Stimulated activated CD4-positive, alpha-beta T cell treated with anti-CD3 and anti-CD28 coated beads, Interleukin-1b, Interleukin-23, amount 100 ng/mL, for 24 hours (primary cell): ENCODE measurements at places on chromosomes 5 and 9.

DNA sequence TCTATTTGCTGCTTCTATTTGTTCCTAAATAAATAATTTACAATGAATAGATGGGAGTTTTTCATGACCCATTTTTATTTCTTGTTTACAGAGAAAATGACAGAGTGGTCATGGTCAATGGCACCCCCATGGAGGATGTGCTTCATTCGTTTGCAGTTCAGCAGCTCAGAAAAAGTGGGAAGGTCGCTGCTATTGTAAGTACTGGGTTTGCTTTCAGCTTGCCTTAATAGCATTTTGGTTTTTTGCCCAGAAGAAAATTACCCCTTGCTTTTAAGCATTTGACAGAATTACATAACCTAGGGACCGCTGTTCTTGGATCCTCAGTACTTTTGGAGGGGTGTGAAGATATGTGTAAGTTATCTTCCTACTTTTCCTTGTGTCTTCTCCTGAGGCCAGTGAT is 44.1 kb downstream of the TJP2 start:
- DNase-seq, result no peak

- no peak for DNase-seq
These were observed 483.9 kb upstream of the KLF4 start for GRCh38 chr9:107973451-107973850.

- DNase-seq, result no peak
These were observed 1.0 kb upstream of the MXD3 start for GRCh38 chr5:177312649-177313181.

- DNase-seq, result no peak
These were observed 46.8 kb upstream of the KIAA1958 start for GRCh38 chr9:112439825-112440224.

DNA sequence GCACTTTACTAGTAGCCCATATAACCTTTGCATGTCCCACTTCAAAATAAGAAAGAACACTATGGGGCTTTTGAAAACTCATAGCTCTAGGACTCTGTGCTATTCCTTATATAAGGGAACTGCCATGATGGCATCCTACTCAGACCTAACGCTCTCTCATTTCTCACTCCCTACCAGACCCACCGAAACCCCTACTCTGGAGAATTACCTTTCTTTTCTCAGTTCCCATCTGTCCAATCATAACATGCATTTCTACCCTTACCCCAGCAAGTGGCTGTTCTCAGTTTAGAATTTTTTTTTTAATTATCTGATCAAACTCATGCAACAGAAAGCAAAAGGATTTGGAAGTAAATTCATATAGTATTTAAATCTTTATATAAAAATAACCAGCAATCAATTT is 27.3 kb downstream of the CARNMT1 start:
- no peak for DNase-seq

DNA sequence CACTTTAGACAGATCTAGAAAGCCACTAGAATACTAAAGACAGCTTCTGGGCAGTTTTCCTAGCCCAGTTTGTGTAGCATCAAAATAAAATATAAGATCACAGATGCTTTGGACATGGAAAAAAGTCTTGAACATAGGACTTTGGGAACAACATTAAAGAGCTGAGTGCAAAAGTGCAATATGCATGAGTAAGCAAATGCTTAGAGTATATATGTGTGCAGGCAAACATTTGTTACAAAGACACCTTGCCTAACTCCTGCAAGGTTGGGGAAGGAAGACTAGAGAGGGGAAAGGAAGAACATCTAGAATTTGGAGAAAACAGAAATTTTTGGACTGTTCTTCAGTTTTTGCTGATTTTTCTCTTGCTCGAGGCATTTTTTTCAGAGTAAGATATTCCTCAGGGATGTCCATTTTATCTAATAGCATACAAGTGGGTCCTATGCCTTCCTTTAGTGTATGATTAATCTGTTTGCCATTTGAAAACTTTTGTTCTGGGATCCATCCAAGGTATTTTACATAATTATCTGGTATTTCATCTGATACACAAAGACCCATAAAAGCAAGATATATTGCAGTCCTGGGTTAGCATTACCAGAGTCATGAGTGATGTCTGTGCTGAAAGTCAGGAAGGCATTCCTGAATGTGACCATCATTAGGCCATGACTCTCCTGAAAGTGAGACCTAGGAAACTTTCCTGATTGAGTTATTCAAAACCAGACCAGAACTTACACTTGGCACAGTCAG is 142.0 kb upstream of the RGMB start:
- DNase-seq, result no peak

DNA sequence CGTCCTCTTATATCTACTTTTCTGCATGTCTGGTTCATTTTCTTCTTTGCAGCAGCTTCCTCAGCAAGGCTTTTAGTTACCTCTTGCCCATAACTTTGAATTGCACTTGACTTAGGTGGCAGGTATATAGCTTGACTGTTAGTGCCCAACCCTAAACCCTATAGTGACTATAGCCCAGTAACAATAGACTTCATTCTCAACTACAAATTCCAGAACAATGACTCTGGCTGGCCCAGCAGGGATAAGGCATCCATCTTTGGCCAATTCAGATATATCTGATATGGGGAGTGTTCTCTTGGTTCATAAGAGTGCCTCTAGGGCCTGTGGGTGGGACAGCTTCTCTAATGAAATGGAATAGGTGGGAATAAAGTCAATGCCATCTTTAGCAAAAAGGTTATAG is 246.2 kb downstream of the DMRT2 start:
- no peak for DNase-seq

GRCh38 chr9:124217836-124218437 is 39.8 kb upstream of the NEK6 start:
- DNase-seq, result no peak

DNA sequence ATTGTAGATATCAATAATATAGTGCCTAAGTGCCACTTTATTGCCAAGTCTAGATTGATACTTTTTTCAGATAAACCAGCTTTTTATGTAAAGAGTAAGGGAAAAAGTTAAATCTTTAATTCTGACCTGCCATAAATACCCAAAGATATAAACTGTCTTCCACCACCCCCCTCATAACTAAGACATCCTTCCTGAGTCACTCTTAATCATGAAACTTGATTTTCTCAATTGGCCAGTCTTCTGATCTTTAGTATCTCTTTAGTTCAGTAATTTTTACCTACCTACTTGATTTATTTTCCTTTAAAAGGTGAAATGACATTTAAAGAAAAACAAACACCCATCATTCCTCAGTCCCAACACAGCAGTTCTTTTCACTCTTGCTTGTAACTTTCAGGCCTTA is 21.8 kb downstream of the C5orf22 start:
- no peak for DNase-seq

DNA sequence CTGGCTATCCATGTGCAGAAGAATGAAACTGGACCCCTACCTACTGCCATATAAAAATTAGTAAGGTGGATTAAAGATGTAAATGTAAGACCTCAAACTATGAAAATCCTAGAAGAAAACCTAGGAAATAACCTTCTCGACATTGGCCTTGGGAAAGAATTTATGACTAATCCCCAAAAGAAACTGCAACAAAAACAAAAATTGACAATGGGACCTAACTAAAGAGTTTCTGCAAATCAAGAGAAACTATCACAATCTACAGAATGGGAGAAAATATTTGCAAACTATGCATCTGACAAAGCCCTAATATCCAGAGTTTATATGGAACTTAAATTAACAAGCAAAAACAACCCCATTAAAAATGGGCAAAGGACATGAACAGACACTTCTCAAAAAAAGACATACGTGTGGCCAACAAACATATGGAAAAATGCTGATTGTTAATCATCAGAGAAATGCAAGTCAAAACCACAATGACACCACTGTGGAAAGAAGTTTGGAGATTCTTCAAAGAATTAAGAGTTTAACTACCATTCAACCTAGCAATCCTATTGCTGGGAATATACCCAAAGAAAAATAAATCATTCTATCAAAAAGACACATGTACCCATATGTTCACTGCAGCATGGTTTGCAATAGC is 98.5 kb downstream of the NR3C1 start:
- no peak for DNase-seq

DNA sequence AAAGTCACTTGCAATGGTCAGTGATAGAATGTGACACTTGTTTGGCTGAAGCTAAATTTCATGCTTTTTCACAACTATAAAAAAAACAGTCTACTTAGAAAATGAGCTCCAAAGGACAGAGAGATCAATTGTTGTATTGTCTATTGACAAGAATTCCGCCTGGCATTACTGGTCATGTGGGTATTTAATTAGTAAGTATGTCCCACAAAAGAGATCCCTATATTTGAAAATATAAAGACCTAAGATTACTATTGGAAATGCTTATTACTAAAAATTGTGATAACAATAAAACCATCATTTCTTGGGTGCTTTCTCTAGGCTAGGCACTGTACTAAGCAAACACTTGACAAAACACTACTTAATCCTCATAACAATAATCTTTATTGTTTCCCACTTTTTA is 745.2 kb upstream of the C9orf72 start:
- DNase-seq, result no peak

- no peak for DNase-seq
These were observed 905 bp downstream of the CDK9 start for GRCh38 chr9:127786773-127787104.

- DNase-seq, result no peak
These were observed 84.2 kb downstream of the GIN1 start for GRCh38 chr5:103035701-103036100.

GRCh38 chr5:167573370-167574127 is 717.9 kb upstream of the WWC1 start:
- DNase-seq, result no peak

GRCh38 chr5:164302533-164303235 is 797.3 kb downstream of the MAT2B start:
- DNase-seq, result no peak

- no peak for DNase-seq
These were observed 639.4 kb downstream of the SEMA5A start for GRCh38 chr5:8906303-8906967.
